ENCODE measurements at places on chromosomes 5 and 9.

GRCh38 chr9:97660847-97661246 lies 27.2 kb downstream of the NCBP1 start:
- no peak for DNase-seq

- no peak for DNase-seq
These were observed 920 bp downstream of the LPCAT1 start for GRCh38 chr5:1522601-1523479.

DNA sequence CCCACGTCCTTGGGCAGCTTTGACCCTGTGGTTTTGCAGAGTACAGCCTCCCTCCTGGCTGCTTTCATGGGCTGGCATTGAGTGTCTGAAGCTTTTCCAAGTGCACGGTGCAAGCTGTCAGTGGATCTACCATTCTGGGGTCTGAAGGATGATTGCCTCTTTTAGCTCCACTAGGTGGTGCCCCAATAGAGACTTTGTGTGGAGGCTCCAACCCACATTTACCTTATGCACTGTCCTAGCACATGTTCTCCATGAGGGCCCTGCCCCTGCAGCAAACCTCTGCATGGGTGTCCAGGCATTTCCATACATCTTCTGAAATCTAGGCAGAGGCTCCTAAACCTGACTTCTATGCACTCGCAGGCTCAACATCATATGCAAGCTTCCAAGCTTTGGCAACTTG lies 644.2 kb upstream of the CDH9 start:
- DNase-seq: no peak

DNA sequence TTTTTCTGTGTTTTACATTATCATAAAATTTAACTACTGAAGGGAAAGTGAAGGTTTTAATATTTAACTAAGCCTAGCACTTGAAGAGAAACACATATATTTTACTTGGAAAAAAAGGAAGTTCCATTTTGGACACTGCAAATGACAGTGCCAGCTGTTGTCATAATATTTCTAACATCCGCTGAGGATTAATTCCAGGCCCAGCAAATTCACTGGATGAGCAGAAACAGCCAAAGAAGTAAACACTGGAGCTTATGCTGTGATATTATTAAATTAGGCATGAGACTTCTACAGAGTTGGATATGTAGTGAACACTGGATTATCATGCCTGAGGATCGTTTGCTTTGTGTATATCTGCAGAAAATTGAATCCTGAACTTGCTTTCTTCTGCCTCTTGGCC lies 67.6 kb downstream of the GHR start:
- DNase-seq: no peak

DNA sequence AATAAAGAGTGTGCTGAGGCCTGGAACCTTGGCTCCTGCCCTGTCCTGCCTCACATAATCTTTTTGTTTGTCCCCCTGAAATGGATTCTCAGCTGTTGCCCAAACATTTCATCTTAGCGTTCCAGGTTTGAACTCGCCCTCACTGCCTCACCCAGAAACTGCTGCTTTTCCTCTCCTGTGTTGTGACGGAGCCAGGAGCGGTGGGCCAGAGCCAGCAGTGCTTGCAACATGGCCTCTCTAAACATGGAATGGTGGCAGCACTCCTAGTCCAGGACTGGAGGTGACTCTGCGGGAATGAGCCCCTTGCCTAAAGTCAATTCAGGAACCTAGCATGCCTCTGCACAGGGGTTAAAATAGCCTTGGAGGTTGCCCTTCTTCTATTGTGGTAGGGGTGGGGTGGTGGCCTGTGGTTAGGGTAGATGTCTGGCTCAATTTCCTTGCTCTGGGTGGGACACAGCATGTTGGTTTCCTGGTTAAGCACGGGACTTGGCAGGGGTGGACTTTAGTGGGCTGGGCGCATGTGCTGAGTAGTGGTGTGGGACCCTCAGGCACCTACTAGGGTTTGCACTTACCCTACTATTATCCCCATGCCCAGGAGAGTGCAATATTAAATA lies 101.6 kb downstream of the SLC25A46 start:
- DNase-seq: no peak

DNA sequence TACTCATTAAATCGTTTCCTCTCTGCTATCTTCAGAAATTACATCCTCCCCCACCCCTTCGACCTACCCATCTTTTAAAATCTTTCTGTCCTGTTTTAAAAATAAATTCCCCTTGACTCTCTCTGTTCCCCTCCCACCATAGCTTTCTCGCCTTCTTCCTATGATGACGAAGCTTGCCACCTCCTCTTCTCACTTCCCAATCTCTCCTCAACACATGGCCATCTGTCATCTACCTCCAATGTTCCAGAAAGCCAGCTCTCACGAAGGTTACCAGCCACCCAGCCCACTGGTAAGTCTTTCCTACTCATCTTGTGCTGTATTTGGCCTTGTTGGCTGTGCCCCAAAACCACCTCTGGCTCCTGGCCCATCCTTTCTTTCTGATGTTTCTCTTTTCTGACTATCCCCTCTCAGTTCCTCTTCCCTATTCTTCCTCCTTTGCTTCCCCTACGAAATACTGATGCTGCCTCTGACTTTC lies 346.3 kb downstream of the ENC1 start:
- DNase-seq: peak; percentile 2

DNA sequence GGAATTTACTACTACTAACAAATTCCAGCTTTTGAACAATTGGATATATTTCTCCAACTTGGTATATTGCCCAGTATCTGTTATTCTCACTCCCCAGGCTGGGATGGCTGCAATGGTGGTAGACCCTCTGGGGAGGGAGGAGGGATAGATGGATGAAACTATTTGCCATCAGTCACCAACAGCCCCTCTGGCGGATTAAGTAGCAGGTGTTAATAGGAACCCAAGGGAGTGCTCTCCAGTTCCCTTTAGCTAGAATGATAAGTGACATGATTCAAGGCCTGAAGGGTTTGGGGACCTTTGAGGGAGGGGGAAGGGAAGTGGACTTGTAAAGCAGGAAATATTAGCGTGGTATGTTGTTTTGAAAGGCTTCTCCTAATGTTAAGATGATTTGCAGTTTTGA lies 824.0 kb upstream of the ARRDC3 start:
- no peak for DNase-seq

GRCh38 chr5:136905571-136905970 lies 540.2 kb upstream of the TRPC7 start:
- DNase-seq: no peak

- no peak for DNase-seq
These were observed 86.7 kb downstream of the GPR21 start for GRCh38 chr9:123120131-123120530.

DNA sequence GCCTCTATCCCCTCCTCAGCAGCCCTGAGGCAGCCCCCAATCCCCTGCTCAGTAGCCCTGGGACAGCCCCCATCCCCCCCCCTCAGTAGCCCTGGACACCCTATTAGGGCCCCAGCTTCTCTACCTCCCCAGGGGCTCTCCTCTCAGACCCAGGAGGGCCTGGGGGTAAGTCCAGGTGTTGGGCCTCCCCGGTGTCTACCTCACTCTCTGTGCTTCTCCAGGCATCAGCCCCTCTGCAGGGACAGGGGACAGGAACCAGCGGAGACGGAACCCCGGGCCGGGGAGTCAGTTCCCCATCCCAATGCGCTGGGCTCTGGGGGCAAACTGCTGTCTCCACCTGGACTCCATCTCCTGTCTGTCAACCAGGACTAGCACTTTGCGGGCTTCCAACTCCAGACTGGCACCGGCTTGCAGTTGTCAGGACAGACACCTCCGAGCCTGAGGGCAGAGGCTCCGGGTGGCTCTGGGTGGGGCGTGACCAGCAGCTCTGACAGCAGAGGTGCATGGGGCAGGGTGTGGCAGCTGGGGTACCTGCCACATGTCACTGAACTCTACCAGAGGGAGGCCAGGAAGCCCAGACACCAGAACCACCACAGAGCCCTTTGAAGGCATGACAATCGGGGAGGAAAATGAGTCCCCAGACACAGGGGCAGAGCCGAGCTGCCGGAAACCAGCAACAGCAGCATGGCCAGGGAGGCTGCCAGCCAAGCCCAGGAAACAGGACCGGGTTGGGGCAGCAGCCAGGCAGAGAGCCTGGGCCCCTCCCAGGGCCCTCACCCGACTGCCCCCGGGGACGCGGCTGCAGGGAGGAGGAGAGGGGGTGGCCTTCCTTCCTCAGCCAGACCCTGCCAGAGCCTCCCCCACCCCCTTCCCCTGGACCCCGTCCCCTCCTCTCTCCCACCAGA lies 17.7 kb upstream of the UBAC1 start:
- peak; percentile 42 for DNase-seq

DNA sequence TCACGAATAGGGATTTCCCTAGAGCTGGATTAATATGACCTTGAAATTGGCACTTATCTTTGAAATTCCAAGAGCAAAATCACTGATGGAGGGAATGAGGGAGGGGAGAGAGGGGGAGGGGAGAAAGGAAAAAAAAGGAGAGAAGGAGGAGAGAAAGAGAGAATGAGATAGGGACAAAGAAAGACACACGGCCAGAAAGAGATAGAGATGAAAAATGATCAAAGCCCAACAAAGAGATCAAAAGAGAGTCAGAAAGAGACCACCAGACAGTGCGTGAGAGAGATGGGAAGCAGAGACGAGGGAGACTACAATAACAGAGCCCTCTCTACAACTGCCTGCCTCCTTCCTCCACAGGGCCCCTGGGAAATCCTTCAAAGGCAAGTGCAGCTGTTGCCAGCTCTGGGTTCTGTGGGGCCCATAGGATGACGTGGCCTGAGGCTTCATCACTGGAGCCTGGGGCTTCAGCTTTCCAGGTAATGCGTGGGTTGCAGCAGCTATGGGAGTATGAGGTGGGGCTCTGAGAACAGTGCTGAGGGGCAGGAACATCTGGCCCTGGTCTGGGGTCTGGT lies 58.3 kb upstream of the SHB start:
- no peak for DNase-seq

- no peak for DNase-seq
These were observed 208.8 kb downstream of the RFK start for GRCh38 chr9:76185432-76185831.

DNA sequence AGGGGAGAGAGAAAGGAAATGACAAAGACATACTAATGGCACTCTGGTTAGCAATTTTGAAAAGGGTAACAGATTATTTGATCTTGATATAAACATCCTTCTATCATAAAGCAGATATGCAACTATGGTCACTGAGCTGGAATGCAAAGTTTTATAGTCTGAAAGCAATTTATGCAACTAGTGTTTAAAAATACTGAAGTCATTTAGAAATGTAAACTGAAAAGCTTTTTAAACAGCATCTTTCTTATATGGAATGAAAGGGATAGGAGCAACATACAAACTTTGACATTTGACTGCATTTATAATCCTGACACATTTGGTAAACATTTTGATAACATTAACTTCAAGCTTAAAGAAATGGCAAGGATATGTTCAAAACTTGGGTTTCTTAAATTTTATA lies 28.7 kb upstream of the ADAMTS19 start:
- no peak for DNase-seq

GRCh38 chr5:174576042-174576441 lies 148.3 kb upstream of the MSX2 start:
- DNase-seq: no peak

DNA sequence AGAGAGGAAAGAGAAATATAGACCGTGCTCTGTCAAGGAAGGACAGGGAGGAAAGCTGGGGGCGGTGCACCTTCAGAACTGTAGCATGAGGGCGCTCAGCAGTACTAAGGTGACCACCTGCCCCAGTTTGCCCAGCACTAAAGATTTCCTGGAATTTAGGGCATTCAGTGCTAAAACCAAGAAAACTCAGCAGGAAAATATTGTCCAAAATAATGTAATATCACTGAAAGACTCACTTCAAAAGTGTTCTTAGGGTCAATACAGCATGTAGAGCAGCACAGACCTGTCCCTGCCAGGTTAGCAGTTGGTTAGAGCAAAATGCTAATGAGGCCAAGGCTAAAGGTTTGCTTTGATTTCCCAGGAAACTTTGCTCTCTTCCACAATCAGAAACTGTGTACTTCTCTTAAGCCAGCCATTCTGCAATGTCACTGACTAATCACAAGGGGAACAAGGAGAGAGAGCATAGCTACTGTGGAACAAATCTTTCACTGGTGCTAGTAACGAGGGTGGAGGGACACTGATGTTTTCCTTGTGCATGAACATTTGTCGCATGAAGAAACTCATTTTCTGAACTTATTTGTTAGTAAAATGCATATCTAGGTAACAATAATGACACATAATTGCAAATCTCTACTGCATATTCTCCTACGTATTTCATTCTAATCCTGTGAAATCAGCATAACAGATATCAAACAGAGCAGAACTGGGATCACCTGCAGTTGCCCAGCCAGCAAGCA lies 53.0 kb upstream of the GRAMD2B start:
- DNase-seq: no peak

GRCh38 chr5:172436078-172436878 lies 18.0 kb downstream of the SH3PXD2B start:
- no peak for DNase-seq

- DNase-seq: no peak
These were observed 1.8 kb upstream of the MYORG start for GRCh38 chr9:34378376-34379060.

DNA sequence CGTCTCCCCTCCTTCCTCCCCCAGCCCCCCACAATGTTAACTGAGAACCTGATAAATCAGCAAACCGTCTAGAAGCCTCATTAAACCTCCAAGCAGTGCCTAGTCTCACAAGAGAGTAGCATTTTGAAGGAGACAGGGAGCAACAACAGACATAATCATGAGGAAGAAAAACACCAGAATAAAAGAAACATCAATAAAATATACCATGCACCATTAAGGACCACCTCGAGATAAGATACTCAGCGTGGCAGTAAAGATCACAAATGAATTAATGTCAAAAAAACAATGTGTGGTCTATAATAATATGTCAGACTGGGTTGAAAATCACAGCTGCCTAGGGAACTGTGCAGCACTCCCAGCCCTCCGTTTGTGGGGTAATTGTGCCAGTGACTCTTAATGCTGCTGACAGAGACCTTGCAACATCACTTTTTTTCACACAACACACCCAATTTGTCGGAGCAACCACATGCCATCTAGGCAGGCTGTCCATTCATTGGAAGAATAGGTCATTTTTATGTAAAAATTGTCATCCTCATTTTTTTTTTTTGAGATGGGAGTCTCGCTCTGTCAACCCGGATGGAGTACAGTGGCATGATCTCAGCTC lies 450.8 kb upstream of the WWC1 start:
- no peak for DNase-seq

- DNase-seq: no peak
These were observed 1944.2 kb upstream of the NUDT12 start for GRCh38 chr5:105506692-105507277.

- peak; percentile 27 for DNase-seq
These were observed 190.0 kb downstream of the OLFM1 start for GRCh38 chr9:135277219-135278201.

DNA sequence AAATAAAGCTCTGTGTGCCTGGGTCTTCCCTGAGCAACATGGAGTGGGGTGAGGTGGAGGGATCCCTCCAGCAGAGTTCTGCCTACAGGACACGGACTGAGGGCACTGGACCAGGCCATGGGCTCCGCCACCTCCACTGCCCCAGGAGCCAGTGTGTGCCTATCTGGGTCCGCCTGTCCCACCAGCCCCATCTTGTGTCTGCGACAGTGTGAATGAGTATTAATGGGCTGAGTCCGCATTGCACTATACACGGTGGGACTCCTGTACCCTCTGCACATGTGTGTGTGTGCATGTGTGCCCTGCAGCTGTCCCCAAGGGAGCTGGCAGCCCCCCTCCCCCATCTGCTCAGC lies 11.4 kb downstream of the FGFR4 start:
- no peak for DNase-seq

GRCh38 chr5:81506378-81506777 lies 112.4 kb upstream of the ACOT12 start:
- DNase-seq: no peak

GRCh38 chr9:137294091-137294680 lies 7.9 kb downstream of the NRARP start:
- no peak for DNase-seq

- no peak for DNase-seq
These were observed 37.6 kb downstream of the BDP1 start for GRCh38 chr5:71492817-71493615.

- no peak for DNase-seq
These were observed 5.5 kb downstream of the CNOT6 start for GRCh38 chr5:180499684-180500083.

All from anterior cingulate cortex (tissue), 58 donors.